NCI-H1417 treated with DMSO at 0.1 percent for 48 hours (cell line): ENCODE measurements at places on chromosomes 11 and 22.

- no peak for DNase-seq
These were observed 9.4 kb downstream of the C11orf97 start for GRCh38 chr11:94521684-94522083.

GRCh38 chr22:38204784-38205183 is 3.0 kb downstream of the MAFF start:
- DNase-seq = no peak

DNA sequence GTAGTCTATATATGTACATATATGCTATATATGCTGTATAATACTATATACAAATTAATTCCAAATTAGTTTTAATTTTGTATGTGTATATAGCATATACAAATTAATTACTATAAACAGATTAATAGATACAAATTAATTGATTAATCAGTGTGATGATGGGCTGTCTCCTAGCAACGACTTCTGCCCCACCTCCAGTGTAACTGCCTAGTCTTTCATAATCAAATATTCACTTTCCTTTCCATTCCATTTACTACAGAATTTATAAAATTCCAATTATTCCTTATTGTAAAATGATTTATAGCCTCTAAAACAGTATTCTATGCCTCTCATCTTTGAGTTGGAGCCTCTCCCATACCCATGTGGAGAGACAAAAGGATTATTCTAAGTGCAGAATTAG is 976 bp downstream of the HBD start:
- DNase-seq = no peak

DNA sequence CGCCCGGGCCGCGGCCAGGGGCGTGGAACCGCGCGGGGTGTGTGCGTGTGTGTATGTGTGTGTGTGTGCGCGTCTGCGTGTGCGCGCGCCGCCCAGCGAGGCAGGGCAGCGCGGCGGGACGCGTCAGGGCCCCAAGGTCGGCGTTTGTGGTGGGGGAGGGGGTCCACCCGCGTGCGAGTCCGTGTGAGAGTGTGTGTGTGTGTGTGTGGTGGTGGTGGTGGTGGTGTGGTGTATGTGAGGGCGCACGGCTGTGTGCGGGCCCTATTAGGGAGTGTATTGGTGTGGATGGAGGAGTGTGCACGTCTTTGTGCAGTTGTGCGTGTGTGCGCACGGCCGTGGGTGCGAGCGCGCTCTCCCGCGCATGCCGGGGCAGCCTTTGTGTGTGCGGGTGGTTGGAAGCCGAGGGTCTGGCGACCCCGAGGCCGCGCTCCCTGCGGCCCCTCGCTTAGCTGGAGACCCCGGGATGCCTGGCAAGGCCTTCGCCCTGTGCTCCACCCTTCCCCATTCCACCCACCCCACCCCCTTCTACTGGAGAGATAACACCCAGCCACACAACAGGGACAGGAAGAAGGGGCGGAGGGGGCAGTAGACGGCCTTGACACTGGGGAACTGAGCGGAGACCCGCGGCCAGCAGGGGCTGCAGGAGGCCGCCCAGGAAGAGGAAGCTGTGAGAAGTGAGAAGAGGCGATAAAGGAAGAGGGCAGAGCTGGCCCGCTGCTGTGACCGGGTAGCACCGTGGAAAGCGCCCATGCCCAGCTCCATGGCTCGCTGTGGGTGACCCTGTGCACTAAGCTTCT is 528 bp upstream of the ARRB1 start:
- DNase-seq = no peak

- DNase-seq = no peak
These were observed 4.0 kb downstream of the NAP1L4 start for GRCh38 chr11:2987881-2988861.

DNA sequence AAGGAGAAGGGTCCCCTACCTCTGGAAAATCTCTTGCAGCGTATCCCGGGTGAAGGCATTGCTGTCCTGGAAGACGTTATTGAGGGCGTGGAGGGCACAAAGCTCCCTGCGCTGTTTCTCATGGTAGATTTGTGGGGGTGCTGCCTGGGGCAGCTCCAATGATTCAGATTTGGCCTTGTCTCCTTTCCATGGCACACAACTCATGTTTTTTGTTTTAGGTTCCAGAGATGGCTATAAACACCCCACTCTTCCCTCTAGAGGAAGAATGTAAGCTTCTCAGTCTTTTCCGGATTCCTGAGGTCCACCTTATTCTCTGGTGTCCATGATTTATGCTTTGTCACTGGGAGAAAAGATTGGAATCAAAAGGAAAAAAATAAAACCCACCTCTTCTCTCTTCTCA is 959 bp downstream of the JOSD1 start:
- no peak for DNase-seq

GRCh38 chr22:29330753-29331152 is 15.3 kb upstream of the RASL10A start:
- no peak for DNase-seq
